ENCODE measurements at places on chromosomes 7 and 10.

GRCh38 chr7:27091941-27092818, 3.6 kb downstream of the HOXA1 start:
- ATAC-seq, result no peak

DNA sequence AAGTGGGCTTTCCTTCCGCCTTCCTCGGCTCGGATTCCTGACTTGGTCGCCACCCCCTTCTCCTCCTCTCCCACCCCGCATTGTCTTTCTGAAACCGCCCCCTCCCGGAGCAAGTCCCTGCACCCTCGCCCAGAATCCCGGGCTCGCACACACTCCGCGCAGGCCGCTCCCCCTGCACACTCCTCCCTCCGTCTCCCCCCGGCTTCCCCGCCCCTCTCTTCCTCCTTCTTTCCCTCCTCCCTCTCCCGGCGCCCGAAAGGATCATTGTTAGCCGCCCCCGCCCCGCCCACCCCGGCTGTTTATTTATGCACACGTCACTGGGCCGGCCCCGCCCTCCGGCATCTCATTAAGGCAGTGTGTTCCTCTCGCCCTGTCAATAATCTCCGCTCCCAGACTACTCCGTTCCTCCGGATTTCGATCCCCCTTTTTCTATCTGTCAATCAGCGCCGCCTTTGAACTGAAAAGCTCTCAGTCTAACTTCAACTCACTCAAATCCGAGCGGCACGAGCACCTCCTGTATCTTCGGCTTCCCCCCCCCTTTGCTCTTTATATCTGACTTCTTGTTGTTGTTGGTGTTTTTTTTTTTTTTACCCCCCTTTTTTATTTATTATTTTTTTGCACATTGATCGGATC, at the start of gene TCF7L2:
TSS of gene TCF7L2 (plus strand) at position 373 of the 633 bp plus-strand sequence. CDS start 510 bp downstream, outside the sequence.
- no peak for ATAC-seq

GRCh38 chr10:11586170-11586569, 25.3 kb downstream of the USP6NL start:
- no peak for ATAC-seq

GRCh38 chr10:92839191-92840085, 8.9 kb upstream of the EXOC6 start:
- no peak for ATAC-seq

DNA sequence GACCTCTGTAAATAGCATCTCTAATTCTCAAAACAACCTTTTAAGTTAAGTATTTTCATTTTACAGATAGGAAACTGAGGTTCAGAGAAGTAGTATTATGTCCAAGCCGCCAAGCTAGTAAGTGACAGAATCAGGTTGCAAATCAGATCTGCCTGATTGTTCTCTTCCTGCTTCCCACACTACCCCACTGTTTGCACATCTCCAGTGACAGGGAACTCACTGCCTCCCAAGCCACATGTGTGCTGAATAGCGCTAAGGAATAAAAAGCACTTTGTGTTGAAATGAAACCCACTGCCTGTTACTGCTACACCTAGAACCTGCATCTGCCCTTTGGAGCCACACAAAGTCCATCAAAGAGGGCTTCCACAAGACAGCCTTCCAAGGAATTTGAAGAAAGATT, 45.1 kb upstream of the WDR11 start:
- ATAC-seq, result no peak

DNA sequence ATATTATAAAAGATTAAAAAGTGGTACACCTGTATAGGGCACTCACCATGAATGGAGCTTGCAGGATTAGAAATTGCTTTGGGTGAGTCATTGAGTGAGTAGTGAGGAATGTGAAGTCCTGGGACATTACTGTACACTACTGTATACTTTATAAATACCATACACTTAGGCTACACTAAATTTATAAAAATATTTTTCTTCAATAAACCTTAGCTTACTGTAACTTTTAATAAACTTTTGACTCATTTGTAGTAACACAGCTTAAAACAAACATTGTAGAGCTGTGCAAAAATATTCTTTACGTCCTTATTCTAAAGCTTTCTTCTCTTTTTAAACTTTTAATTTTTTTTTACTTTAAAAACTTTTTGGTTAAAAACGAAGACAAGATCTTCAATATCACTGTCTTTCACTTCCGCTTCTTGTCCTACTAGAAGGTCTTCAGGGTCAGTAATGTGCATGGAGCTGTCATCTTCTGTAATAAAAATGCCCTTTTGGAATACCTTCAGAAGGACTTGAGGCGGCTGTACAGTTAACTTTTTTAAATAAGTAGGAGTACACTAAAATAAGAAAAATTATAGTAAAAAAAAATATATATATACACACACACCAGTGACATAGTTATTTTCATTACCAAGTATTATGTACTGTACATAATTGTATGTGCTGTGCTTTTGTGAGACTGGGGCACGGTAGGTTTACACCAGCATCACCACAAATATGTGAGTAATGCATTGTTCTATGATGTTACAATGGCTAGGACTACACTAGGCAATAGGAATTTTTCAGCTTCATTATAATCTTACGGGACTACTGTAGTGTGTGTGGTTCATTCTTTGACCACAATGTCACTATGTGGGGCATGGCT, 3.5 kb downstream of the STK31 start:
- no peak for ATAC-seq

DNA sequence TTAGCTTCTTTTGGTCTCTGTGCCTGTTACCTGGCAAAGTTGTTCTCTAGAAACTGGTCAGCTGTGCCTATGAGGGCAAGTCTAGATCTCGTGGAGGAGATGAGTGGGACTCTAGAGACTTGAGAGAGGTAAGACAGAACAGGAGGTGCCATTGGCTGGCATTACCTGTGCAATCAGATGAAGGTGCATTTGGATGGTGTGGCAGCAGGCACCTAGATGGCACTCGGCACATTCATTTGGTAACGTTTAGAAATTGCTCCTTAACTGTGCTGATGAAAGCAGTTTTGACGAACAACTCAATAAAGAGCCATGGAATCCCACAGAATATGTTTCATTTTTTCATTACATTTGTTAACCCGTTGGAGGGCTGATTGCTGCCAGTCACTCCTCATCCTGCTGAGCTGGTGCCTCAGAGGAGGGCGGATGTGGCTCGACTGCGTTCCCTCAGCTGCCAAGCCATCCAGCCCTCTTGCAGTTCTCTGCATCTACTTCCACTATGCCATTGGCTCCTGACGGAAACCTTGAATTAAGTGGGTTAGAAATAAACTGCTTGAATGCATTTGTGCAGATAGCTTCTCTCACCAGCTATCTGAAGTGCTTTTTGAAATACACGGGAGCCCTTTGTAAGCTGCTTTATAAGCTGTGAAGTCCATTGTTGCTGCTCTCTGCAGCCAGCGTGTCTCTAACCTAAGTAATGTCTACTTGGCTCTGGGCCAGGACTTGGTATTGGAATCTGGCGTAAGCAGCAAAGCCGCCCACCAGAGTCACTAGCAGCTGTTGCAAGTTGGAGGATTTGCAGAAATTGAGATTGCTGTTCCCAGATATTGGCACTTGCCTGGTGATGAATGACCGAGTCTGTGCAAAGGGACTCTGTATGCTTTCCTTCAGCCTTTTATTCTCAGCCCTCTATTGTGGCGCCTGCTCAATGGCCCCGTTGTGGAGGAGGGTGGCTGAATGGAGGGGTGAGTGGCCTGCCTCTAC, 87.4 kb downstream of the LRRC4 start:
- ATAC-seq, result no peak

DNA sequence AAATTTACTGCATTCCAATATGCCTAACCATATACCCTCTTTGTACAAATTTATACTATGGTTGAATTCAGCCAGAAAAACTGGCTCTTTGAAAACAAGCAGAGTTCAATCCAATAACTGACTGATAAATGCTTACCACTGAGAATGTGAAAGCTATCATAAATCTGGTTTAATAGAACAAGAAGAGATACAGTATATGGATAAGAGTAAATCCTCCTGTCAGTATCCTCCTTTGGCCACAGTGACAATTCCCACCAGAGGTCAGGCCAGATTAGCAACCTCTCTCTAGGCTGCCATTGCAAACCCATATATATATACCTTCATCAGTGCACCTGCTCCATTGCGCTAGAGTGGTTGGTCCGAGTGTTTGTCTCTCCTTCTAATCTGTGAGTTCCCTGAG, 647.2 kb downstream of the GRM8 start:
- ATAC-seq, result no peak

- ATAC-seq, result no peak
Observed at GRCh38 chr10:90718182-90718581, 139.7 kb downstream of the HTR7 start.

DNA sequence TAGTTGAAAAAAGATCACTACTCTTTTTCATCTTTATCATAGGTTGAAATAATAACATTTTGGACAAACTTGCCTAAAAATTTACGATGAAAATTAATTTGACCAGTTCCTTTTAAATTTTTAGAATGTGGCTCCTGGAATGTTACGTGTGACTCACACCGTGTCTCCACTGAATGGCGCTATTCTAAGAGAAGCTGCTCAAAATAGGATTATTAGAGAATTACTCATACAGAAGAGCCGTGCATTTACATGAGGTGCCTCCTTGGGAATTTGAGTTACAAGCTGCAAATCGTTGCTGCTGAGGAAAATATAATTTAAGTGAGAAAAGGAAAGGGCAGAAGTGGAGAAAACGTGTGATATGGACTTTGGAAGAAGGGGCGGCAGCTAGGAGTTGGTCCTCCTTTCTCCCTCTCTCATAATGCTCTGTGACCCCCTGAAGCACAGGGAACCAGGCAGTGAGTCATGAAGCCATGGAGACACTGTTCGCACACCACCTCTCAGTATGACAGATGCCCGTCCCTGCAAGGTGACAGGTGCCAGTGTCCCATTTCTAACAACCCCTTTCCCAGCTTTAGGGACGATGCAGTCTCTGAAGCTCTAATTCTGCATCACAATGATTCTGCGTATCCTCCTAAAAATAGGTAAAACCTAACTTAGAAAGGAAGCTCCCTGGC, 323.2 kb upstream of the COBL start:
- no peak for ATAC-seq

DNA sequence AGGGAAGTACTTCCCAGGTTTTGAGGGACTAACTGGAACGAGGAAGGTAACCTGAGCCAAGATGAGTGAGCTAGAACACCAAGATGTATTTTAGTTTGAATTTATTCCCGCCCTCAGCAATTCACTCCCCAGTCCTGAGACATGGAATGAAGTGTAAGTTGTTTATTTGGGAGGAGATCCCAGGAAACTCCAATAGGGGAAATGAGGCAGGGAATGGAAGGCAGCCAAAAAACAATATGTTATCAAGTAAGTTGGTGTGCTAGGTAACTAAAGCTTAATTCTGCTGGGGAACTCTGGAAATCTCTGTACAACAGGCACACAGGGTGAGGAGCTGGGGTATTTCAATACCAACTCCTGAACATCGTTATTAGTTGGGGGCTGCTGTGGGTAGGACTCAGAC, 189.7 kb upstream of the HDAC9 start:
- ATAC-seq, result no peak

- no peak for ATAC-seq
Observed at GRCh38 chr7:13097499-13097898, 410.1 kb downstream of the ARL4A start.

- no peak for ATAC-seq
Observed at GRCh38 chr10:70197235-70197945, 27.1 kb upstream of the SAR1A start.

DNA sequence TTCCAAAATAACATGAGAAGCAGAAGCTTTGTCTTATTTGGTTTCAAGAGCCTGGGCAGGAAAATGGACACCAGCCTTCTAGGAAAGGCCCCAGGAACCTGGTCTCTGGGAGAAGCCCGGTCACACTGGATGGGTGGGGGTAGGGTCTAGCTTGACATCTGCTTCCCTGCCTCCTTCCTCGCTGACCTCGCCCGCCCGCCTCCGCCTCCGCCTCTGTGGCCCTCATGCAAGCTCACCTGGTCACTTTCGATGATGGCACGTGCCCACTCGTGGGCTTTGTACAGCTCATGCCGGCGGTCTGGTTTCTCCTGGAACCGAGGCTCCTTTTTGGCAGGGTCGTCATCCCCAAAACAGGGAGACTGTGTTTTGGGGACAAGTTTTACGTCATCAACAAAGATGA, 63.4 kb downstream of the SCRN1 start:
- no peak for ATAC-seq

GRCh38 chr10:99276848-99277486, 41.3 kb upstream of the HPSE2 start:
- no peak for ATAC-seq

DNA sequence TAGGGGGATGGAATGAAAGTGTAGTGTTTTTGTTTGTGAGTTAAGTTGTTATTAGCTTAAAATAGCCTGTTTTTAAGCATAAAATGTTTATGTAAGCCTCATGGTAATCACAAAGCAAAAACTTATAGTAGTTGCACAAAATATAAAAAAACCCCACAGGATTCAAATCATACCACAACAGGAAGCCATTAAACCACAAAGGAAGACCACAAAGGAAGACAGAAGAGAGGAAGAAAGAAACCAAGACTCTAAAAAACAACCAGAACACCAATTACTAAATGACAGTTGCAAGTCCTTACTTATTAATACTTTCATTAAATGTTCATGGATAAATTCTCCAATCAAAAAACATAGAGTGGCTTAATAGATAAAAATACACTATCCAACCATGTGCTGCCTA, 63.6 kb downstream of the ANKRD7 start:
- no peak for ATAC-seq

- ATAC-seq, result no peak
Observed at GRCh38 chr10:129660569-129660968, 193.5 kb downstream of the MGMT start.

GRCh38 chr7:34845666-34846361, 187.8 kb downstream of the NPSR1 start:
- no peak for ATAC-seq

DNA sequence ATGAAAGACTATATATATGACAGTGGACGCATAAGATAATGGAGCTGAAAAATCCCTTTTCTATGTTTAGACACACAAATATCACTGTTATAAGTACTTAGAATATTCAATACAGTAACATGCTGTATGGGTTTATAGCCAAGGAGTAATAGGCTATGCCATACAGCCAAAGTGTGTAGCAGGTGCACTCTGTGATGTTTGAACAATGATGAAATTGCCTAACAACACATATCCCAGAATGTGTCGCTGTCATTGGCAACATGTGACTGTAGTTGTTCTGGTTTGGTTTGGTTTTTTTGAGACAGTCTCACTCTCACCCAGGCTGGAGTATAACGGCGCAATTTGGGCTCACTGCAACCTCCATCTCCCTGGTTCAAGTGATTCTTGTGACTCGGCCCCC, 26.1 kb downstream of the NOM1 start:
- ATAC-seq, result no peak

DNA sequence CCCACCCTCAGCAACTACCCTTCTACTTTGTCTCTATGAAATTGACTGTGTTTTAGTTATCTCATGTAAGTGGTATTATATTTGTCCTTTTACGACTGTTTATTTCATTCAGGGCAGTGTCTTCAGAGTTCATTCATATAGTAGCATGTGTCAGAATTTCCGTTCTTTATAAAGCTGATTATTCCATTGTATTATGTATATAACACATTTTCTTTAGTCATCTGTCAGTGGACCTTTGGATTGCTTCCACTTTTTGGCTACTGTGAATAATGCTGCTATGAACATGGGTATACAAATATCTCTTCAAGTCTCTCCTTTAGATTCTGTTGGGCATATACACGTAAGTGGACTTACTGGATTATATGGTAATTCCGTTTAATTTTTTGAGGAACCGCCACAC, 14.5 kb downstream of the SLF2 start:
- ATAC-seq, result no peak
